Stimulated activated CD4-positive, alpha-beta T cell treated with anti-CD3 and anti-CD28 coated beads, Interleukin-15, amount 100 ng/mL, for 1 hour (primary cell): ENCODE measurements at places on chromosomes 3 and 15.

DNA sequence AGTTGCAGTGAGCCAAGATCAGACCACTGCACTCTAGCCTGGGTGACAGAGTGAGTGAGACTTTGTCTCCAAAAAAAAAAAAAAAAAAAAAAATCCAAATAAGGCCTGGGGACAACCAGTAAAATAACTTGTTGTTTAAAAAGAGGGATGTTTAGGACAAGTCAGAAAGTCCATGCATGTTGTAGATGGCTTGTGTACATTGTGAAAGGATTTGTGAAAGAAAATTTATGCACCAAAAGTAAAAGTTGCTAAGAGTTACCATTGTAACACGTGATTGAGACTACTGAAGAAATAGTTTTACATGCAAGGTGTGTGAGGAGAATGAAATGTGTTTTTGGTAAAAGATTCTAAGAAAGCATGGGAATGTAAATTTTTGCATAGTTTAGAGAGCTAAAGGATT lies 35.7 kb upstream of the SEC61A1 start:
- no peak for DNase-seq

GRCh38 chr15:58391088-58391487 lies 40.7 kb upstream of the LIPC start:
- no peak for DNase-seq

GRCh38 chr3:150388498-150389418 lies 19.3 kb upstream of the TSC22D2 start:
- DNase-seq = no peak

DNA sequence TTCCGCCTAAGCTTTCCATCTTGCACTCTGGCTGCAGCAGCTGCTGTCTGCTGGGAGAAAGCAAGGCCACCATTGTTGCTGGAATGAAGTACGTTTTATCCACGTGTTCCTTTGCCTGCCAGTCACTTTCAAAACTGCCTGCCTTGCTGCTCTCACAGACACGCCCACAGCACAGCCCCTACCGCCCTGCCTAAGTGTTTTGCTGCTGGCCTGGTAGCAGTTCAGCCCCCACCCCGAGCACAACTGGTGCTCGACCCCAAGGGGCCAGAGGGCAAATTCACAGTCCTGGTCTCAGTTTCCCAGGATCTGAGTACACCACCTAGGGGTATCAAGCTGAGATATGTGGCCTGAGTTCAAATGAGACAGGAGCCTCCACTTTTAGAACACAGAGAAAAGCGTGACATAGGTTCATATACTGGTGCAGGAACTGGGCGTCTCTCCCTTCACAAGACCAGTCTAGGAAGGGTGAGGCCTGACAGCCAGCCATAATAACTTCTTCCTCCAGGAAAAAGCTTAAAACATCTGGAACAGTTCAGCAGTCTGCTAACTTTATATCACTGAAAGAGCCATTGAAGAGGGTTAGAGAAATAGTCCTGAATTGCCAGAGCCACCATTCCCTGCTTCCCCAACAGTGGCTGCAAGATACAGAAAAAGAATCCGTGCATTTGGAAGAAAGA lies 1012.3 kb downstream of the ZPLD1 start:
- no peak for DNase-seq

DNA sequence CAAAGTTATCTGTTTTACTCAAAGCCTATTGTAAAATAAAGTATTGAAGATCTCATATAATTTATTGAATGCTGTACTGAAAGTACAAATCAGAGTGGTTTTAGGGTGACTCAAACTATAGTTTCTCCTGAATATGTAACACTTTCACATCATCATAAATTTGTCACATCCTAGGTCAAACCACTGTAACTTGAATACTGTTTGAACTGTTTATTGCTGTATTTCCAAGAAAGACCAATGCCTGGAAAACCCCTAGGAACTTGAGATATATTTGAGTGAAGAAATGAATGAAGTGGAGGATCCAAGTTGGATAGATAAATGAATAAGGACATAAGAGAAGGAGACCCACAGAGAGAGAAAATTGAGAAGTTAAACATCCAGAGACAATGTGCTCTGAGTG lies 348.2 kb downstream of the GRM7 start:
- DNase-seq = no peak

- no peak for DNase-seq
Observed at GRCh38 chr15:28006116-28006905, 92.8 kb downstream of the OCA2 start.

DNA sequence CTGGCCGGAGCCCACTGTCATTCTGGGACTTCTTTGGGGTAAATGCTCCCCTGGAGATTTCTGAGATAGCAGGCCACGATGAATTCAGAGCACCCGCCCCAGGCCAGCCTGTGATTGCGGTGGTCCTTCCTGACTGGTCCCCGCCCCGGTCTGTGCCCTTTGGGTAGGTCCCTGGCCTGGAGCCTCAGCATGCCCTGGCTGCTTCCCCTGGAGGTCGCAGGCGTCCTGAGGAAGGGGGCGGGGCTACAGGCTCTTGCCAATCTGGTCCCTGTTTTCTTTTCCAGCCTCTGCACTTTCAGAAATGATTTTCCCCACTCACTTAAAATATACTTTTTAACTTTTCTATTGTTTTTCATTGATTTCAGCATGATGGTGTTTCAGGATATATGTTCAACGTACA lies 250.2 kb upstream of the ATP10A start:
- no peak for DNase-seq

GRCh38 chr15:89116404-89116803 lies 28.1 kb downstream of the ABHD2 start:
- DNase-seq = no peak

DNA sequence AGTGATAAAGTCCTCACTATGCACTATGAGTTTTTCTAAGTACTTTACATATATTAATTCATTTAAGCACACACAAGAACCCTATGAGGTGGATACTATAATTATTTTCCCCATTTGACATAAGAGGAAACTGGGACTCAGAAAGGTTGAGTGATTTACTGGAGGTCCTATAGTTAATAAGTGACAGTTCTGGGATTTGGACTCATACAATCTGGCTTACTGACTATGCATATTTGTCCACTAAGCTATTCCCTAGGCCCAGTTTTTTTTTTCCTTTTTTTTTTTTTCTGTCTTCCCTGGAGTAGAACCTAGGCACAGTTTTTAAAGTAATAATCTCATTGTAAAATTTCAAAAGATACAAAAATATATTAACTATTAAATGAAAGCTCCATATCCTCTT lies 6.3 kb upstream of the RTP2 start:
- DNase-seq = no peak

GRCh38 chr3:189300345-189300744 lies 128.6 kb downstream of the TPRG1 start:
- no peak for DNase-seq
